ENCODE measurements at places on chromosomes 7 and 10.

- DNase-seq: no peak
These were observed 31.1 kb upstream of the RHBDD2 start for GRCh38 chr7:75847707-75848106.

GRCh38 chr7:2092279-2092678 is 140.5 kb downstream of the MAD1L1 start:
- DNase-seq: no peak

DNA sequence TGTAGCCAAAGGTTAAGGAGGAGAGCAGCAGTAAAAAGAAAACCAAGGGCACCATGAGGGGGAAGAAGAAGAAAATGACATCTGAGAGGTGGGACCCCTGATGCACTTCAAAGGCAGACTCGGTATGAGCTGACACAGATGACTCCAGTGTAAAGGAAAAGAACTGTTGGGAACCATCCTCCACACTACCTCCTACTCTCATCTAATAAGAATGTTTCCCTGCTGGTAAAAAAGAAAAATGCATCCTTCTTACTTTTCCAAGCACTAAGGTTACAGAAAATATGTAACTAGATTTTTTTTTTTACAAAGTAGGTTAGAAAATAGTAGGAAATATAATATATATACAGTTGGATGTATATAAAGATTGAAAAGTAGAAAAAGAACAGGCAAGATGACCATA is 16.9 kb downstream of the TAS2R41 start:
- no peak for DNase-seq

GRCh38 chr10:74589851-74590250 is 236.5 kb upstream of the KAT6B start:
- DNase-seq: no peak

- DNase-seq: no peak
These were observed 110.0 kb upstream of the GLCCI1 start for GRCh38 chr7:7858559-7858958.

GRCh38 chr10:17316488-17317170 is 88.6 kb downstream of the VIM start:
- no peak for DNase-seq

GRCh38 chr7:137446025-137446424 is 102.5 kb upstream of the PTN start:
- DNase-seq: no peak

GRCh38 chr7:46145412-46145811 is 224.3 kb upstream of the IGFBP3 start:
- DNase-seq: peak; percentile 84

GRCh38 chr7:99311702-99312101 is 14.0 kb upstream of the ARPC1A start:
- no peak for DNase-seq

DNA sequence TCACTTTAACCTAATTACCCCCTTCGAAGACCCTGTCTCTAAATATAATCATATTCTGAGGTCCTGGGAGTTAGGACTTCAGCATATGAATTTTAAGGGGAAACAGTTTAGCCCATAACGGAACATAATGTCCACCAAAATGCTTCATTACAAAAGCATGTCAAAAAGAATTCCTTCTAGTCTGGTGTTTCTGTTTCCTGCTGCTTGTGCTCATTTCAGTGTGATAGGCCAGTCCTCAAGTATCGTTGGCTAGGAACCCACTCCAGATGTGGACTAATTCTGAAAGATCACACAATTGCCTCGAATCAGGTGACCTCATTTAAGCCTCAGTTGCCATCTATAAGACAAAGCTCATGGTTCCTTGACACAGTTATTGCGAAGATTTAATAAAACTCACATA is 29.6 kb downstream of the INPP5F start:
- DNase-seq: peak; percentile 18

DNA sequence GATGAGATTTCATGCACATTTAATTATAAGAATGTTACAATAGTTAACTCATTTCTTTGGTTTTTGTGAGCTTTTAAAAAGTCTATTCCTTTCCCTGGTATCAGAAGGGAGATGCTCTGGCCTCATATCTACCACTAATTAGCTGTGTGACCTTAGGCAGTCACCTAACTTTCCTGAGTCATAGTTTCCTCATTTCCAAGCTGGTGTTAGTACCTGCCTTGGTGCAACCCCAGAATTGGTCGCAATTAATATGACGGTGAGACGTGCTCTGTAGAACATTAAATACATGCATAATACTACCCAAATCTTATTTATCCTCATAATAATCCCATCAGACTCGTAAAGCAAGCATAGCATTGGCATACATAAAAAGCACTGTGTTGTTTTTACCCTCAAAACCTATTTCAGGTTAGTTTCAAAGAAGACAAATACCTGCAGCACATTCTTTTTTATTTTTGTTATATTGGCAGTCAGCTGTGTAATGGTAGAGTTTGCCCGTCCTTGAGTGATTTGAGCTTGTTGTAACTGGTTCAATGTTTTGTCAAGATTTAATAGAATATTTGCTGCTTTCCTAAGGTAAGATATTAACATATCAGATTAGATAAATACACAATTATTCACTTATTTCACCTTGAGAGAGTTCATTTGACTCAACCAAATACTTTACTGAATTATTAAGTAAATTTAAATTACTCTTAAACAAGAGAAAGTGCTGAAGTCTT is 31.0 kb upstream of the LAMB1 start:
- DNase-seq: no peak

GRCh38 chr10:103697787-103698186 is 157.6 kb downstream of the SH3PXD2A start:
- no peak for DNase-seq

DNA sequence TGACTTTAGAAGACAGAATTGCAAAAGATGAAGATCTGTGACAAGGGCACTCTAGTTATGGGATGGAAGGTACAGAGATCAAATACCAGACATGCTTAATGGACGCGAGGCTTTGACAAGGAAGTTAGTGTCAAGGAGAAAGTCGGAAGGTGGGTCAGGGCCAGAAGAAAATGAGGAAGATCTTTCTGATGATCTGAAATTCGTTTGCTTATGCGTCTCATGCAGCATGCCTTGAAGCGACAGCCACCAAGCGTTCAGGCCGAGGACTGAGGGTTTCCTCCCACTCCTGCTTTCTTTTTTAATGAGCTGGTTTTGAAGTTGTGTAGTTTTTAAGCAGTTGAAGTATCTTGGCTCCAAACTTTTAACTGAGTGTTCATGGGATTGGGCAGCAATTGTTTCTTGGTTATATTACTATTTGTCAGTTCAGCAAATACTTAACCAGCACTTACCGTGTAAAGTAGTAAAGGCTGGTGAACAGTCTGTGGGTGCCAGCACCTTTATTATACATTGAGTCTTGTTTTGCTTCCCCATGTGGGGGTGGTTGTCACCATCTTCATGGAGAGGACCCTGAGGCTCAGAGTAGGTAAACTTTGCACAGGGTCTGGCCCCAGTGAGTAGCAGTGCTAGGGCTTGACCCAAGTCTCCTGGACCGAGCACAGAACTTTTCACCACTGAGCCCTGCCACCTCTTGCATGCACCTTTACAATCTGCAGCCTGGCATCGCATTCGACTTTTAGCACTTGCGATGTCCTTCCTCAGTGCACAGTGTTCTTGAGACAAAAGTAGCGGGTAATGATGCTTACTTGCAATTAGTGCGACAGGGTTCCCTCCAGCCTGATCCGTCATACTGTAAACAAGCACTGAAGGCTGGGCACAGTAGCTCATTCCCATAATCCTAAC is 14.3 kb upstream of the BHLHA15 start:
- no peak for DNase-seq

DNA sequence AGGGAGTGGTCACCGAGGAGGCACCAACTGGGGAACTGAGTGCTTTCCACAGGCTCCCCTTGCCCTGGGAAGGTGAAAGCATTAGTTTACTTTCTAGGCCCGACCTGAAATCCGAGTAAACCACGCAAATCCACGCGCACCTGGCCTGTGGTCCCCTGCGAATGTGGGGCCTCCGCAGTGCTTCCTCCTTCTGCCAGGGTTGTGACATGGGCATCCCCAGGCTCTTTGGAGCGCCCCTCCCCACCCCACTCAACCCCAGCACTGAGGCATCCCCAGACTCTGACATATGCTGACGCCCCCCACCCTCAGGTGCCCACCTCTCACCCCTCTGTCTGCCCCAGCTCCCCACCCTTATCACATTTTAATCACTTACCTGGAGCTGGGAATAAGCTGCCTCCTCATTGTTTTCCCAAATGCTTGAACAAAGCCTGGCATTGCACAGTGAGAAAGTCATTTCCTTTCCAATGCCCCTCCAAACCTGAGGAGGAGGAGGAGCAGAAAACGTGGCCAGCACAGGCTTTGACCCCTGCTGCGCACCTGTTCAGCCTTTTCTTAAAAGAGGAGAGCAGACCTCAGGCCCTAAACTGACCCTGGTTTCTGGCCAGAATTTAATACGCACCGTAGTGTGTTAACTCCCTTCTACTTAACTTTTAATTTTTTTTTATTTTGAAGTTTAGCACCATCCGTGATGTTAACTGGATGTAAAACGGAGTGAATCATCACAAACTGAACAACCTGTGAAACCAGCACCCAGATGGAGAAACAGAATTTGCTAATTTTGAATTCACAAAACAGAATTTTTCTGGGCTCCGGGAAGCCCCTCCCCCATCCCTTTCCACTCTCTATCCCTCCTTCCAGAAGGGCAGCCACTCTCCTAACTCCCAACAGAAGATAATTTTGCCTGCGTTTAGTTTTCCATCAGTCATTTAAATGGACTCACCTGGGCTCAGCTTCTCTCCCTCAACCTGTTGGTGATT is 129.4 kb downstream of the WDR11 start:
- DNase-seq: no peak

GRCh38 chr10:38054361-38054797 is 39.8 kb upstream of the ZNF37A start:
- DNase-seq: peak; percentile 21

DNA sequence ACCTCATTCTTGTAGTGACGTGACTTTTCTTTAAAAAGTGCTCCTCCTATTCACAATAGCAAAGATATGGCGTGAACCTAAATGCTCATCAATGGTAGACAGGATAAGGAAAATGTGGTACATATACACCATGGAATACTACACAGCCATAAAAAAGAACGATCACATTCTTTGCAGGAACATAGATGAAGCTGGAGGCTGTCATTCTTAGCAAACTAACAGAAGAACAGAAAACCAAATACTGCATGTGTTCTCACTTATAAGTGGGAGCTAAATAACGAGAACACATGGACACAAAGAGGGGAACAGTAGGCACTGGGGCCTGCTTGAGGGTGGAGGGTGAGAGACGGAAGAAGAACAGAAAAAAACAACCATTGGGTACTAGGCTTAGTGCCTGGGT is 59.9 kb upstream of the FGFR2 start:
- no peak for DNase-seq

- DNase-seq: peak; percentile 49
These were observed at the start of gene TRIM8 for GRCh38 chr10:102644066-102644645. TRIM8 (plus strand) TSS chr10:102644479; CDS start chr10:102644618, 139 bp downstream.

- DNase-seq: no peak
These were observed 73.6 kb upstream of the FAM20C start for GRCh38 chr7:118615-119391.

Measured in GM03348 (cell line).